Activated naive CD4-positive, alpha-beta T cell treated with anti-CD3 and anti-CD28 coated beads, Interleukin-2, amount 10 ng/mL, durations not matched to agents 7 days and 5 days (primary cell): ENCODE measurements at places on chromosomes 12 and 14.

GRCh38 chr12:112523856-112524255, 105.1 kb downstream of the PTPN11 start:
- no peaks in the 10 kb centered on the region for H3K27me3 ChIP-seq
- H3K4me1 ChIP-seq, result no peaks in the 10 kb centered on the region
- DNase-seq, result no peak
- no peak overlapping the region for H3K4me3 ChIP-seq
- no peak overlapping the region for H3K27ac ChIP-seq

DNA sequence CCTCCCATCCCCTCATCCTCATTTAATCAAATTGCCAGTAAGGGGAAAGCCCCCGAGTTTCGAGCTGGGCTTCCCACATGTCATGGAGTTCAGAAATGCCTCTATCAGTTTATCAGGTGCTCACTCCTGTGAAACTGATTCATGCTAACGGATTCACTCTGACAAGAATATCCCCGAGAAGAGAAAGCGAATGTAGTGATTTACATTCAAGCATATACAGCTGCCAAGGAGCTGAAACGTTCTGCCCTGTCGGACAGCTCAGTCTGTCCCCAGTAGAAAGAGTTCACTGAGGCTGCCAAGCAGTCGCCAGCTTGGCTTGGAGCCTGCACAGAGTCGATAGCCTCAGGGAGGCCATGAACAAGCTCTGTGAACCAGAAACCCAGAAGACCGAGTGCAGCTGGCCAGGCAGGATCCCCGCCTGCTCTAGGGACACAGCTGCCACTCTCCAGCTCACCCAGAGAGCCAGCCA, 88.4 kb downstream of the TMCC3 start:
- no peaks in the 10 kb centered on the region for H3K36me3 ChIP-seq
- no peak for DNase-seq
- peaks cover 33% of the 10 kb centered on the region for H3K27me3 ChIP-seq

GRCh38 chr12:107094183-107094448, 767 bp upstream of the CRY1 start:
- H3K4me3 ChIP-seq, result no peak overlapping the region
- no peak for DNase-seq
- H3K4me1 ChIP-seq, result peaks cover 8% of the 10 kb centered on the region
- H3K27ac ChIP-seq, result no peak overlapping the region
- no peaks in the 10 kb centered on the region for H3K36me3 ChIP-seq

GRCh38 chr12:21305661-21306060, 29.1 kb downstream of the SLCO1A2 start:
- H3K27me3 ChIP-seq, result no peaks in the 10 kb centered on the region
- no peak for DNase-seq
- H3K4me1 ChIP-seq, result no peaks in the 10 kb centered on the region
- no peak overlapping the region for H3K27ac ChIP-seq
- H3K4me3 ChIP-seq, result no peak overlapping the region

- no peaks in the 10 kb centered on the region for H3K36me3 ChIP-seq
- H3K27me3 ChIP-seq, result no peaks in the 10 kb centered on the region
- H3K27ac ChIP-seq, result no peak overlapping the region
- no peak for DNase-seq
Observed at GRCh38 chr14:28298156-28298555, 468.4 kb upstream of the FOXG1 start.

DNA sequence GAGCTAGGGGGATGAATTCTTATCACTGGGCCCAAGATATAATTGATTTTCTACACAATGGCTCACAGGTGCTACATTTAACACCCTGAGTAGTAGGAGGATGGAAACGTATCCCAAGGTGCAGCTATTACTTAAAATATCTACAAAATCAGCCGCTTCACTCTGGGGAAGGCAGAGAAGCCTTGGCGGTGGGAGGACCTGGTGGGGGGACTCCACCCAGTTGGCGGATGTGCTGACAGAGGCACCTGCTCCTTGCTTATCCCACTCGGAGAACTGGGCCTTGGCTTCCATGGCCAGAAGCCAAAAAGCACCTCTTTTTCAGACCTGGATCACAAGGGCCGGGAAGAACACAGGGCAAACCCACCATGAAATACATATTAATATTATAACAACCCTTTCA, 106.3 kb downstream of the OTX2 start:
- H3K4me1 ChIP-seq, result no peaks in the 10 kb centered on the region
- H3K27ac ChIP-seq, result no peak overlapping the region
- no peak for DNase-seq
- no peaks in the 10 kb centered on the region for H3K36me3 ChIP-seq
- no peak overlapping the region for H3K4me3 ChIP-seq

DNA sequence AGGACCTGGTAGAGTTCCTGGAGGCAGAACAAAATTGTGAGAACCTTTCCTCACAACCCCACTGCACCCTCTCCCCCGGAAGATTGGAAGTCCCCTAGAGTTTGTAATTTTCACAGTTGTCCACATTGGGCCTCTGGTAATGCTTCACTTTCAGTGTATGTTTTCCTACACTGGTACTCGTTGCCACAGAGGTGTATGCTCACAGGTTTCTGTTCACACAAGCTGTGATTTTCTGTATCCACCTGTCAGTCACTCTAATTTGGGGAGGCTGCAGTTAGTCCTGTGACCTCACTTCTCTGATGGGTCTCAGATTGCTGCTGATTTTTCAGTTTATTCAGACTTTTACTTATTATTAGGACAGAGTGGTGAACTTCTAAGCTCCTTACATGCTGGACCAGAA, 66.4 kb upstream of the BMP4 start:
- H3K27me3 ChIP-seq, result no peaks in the 10 kb centered on the region
- H3K27ac ChIP-seq, result no peak overlapping the region
- H3K4me1 ChIP-seq, result no peaks in the 10 kb centered on the region
- H3K36me3 ChIP-seq, result no peaks in the 10 kb centered on the region
- no peak for DNase-seq

- H3K27me3 ChIP-seq, result no peaks in the 10 kb centered on the region
- H3K4me3 ChIP-seq, result no peak overlapping the region
- H3K36me3 ChIP-seq, result no peaks in the 10 kb centered on the region
- H3K4me1 ChIP-seq, result no peaks in the 10 kb centered on the region
- H3K27ac ChIP-seq, result no peak overlapping the region
- DNase-seq, result no peak
Observed at GRCh38 chr12:15709551-15709950, 79.6 kb downstream of the EPS8 start.

DNA sequence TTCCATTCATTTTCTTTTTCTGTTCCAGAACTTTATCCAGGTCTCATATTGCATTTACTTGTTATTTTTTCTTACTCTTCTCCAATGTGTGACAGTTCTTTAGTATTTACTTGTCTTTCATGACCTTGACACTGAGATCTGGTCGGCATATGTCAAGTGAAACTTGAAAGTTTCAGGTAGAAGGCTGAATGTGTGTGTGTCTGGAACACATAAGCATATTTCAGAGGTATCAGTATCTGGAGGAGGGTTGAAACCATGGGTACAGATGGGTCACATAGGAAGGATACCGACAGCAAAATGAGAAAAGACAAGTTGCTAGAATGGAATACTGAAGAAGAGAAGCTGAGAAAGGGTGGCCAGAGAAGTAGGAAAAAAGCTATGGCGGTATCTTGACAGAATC, 22.5 kb upstream of the PTGDR start:
- peaks cover 18% of the 10 kb centered on the region for H3K4me1 ChIP-seq
- no peak overlapping the region for H3K4me3 ChIP-seq
- H3K27ac ChIP-seq, result no peak overlapping the region
- DNase-seq, result no peak

GRCh38 chr12:76226397-76226796, 121.8 kb downstream of the BBS10 start:
- no peaks in the 10 kb centered on the region for H3K36me3 ChIP-seq
- no peaks in the 10 kb centered on the region for H3K27me3 ChIP-seq
- DNase-seq, result no peak
- no peaks in the 10 kb centered on the region for H3K4me1 ChIP-seq
- H3K4me3 ChIP-seq, result no peak overlapping the region
- H3K27ac ChIP-seq, result no peak overlapping the region

GRCh38 chr14:77023001-77023996, 5.2 kb downstream of the IRF2BPL start:
- H3K27ac ChIP-seq, result peak overlapping the region; percentile 77
- H3K4me1 ChIP-seq, result peaks cover 52% of the 10 kb centered on the region
- H3K27me3 ChIP-seq, result peaks cover 4% of the 10 kb centered on the region
- no peak for DNase-seq

DNA sequence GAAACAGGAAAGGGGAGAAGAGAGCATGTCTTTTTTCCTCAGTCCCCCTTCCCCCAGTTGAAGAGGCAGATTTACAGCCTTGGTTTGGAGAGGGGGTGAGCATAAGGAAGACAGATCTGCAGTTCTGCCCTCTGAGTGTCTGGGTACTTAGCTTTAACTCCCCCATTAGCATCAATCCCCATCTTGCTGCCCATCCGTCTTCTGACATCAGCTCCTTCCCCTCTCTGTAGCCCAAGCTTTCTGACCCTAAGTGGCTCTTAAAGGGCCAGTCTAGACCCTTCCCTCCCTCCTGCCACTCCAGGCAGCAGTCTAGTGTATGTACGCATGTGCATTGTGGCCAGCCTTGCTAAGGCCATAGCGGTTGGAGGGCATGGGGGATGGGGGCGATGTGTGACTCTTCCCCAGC, 7.3 kb downstream of the GPR84 start:
- H3K4me3 ChIP-seq, result no peak overlapping the region
- DNase-seq, result no peak

DNA sequence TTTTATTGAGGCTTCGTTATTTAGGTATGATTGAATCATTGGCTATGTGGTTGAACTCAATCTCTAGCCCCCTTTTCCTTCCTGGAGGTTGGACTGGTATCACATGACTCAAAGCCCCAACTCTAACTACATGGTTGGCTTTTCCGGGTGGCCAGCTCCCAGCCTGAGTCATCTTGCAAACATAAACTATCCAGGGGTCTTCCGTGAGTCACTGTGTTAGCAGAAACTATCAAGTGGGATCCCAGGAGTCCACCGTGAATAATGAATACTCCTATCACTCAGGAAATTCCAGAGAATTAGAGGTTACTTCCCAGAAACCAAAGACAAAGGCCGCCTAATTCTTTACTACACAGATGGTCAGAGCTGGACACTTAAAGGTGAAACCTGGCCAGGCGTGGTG, 19.7 kb upstream of the PLEKHD1 start:
- no peaks in the 10 kb centered on the region for H3K4me1 ChIP-seq
- peaks cover 2% of the 10 kb centered on the region for H3K36me3 ChIP-seq
- H3K4me3 ChIP-seq, result no peak overlapping the region
- H3K27ac ChIP-seq, result no peak overlapping the region
- no peaks in the 10 kb centered on the region for H3K27me3 ChIP-seq
- no peak for DNase-seq

DNA sequence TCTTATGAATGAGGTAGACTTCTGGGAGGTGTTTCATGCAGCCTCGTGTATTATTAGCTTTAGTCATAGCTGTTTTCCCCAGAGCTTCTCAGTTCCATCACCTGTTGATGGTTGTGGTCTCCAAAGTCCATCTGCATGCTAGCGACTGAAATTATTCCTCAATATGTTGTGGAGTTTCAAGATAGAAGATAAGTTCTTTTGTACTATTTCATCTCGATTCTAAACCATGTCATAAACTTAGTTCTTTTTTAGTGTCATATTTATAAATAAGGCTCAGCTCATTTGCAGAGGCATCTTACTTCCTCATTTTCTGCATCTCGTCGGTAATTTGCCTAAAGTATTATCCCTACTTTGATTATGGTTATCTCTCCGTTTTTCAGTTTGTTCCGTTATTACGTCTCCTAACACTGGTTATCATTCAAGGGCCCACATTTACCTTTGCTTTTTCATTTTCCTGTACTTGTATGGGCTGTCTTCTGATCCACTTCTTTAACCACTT, 119.1 kb downstream of the ITPR2 start:
- peaks cover 11% of the 10 kb centered on the region for H3K36me3 ChIP-seq
- no peak for DNase-seq
- H3K4me3 ChIP-seq, result no peak overlapping the region
- H3K27ac ChIP-seq, result no peak overlapping the region

GRCh38 chr12:24522736-24523135, 426.2 kb downstream of the BCAT1 start:
- H3K4me1 ChIP-seq, result no peaks in the 10 kb centered on the region
- no peak for DNase-seq
- no peaks in the 10 kb centered on the region for H3K36me3 ChIP-seq

GRCh38 chr14:79986251-79986650, 225.1 kb downstream of the DIO2 start:
- DNase-seq, result no peak
- no peaks in the 10 kb centered on the region for H3K27me3 ChIP-seq
- no peaks in the 10 kb centered on the region for H3K4me1 ChIP-seq

GRCh38 chr14:104891121-104891551, 26.1 kb downstream of the CEP170B start:
- peaks cover 3% of the 10 kb centered on the region for H3K27me3 ChIP-seq
- peak; percentile 19 for DNase-seq
- no peaks in the 10 kb centered on the region for H3K4me1 ChIP-seq
- H3K36me3 ChIP-seq, result no peaks in the 10 kb centered on the region

- H3K4me1 ChIP-seq, result no peaks in the 10 kb centered on the region
- no peak overlapping the region for H3K4me3 ChIP-seq
- H3K36me3 ChIP-seq, result no peaks in the 10 kb centered on the region
- no peak overlapping the region for H3K27ac ChIP-seq
Observed at GRCh38 chr12:100020370-100020769, 35.6 kb upstream of the ANKS1B start.

DNA sequence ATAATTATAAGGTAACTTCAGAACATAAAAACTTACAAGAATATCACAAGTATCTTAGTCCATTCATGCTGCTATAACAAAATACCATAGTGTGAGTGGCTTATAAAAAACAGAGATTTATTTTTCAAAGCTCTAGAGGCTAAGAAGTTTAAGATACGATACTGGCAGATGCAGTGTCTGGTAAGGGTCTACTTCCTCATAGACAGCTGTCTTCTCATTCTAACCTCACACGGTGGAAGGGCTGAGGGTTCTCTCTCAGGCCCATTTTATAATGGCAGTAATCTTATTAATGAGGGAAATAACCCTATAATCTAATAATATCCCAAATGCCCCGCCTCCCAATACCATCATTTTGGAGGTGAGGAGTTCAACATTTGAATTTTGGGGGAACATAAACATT, 23.7 kb upstream of the OSBPL8 start:
- H3K36me3 ChIP-seq, result no peaks in the 10 kb centered on the region
- no peak overlapping the region for H3K4me3 ChIP-seq
- no peak for DNase-seq
- H3K27me3 ChIP-seq, result no peaks in the 10 kb centered on the region
- peaks cover 3% of the 10 kb centered on the region for H3K4me1 ChIP-seq
- no peak overlapping the region for H3K27ac ChIP-seq

- H3K4me1 ChIP-seq, result no peaks in the 10 kb centered on the region
- H3K4me3 ChIP-seq, result no peak overlapping the region
- H3K27ac ChIP-seq, result no peak overlapping the region
- DNase-seq, result no peak
Observed at GRCh38 chr12:131137836-131138637, 184.3 kb downstream of the ADGRD1 start.
